Thyroid gland (tissue), 4 donors: ENCODE measurements at places on chromosomes 6 and 20. TPM values are rescaled to one million over a fixed set of nuclear protein-coding genes. Genes with fewer than 3 reads are reported as not detected.

- peaks cover 3% of the 10 kb centered on the region for H3K4me1 ChIP-seq
- H3K36me3 ChIP-seq, result no peaks in the 10 kb centered on the region
- H3K4me3 ChIP-seq, result no peak overlapping the region
- no peak for DNase-seq
- no peaks in the 10 kb centered on the region for H3K27me3 ChIP-seq
- H3K27ac ChIP-seq, result no peak overlapping the region
Observed at GRCh38 chr6:161440299-161440698, 166.4 kb upstream of the AGPAT4 start.

GRCh38 chr6:41332241-41332640, 3.2 kb upstream of the NCR2 start:
- no peak overlapping the region for H3K4me3 ChIP-seq
- H3K36me3 ChIP-seq, result no peaks in the 10 kb centered on the region
- H3K27ac ChIP-seq, result no peak overlapping the region
- no peaks in the 10 kb centered on the region for H3K27me3 ChIP-seq

COL9A3 gene
- total RNA-seq, result 5.3 TPM

DNA sequence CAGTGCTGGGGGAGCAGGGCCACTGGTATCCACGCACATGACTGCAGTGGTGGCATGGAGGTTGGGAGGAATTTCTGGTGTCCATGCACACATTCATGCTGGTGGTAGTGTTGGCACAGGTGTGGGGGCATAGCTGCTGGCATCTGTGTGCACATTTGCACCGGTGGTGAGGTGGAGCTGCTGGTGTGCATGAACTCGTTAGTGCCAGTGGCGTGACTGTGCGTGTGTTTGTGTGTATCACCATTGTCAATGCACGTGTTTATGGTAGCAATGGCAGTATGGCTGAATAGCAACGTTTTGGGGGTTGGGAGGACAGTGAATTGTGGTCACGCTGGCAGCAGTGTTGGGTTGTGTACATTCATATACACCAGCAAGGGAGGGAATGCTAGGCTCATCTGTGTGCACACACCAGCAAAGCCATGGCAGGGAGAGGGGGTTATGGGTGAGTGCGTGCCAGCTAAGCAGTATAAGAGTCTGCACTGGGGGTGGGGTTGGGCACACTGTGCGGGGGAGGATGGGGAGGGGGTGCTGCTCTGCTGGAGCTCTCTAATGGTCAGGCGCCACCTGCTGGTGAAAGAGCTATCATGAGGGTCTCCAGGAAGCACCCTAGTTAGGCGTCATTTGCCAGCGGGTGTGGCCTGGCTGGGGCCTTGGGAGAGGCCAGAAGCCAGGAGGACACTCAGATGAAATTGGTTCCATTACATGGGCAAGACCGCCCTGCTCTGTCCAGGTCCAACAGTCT, 626.1 kb upstream of the ID4 start:
- H3K4me1 ChIP-seq, result no peaks in the 10 kb centered on the region
- H3K27me3 ChIP-seq, result no peaks in the 10 kb centered on the region
- peak; percentile 3 for DNase-seq
- H3K4me3 ChIP-seq, result no peak overlapping the region
- H3K27ac ChIP-seq, result no peak overlapping the region
- H3K36me3 ChIP-seq, result no peaks in the 10 kb centered on the region

DNA sequence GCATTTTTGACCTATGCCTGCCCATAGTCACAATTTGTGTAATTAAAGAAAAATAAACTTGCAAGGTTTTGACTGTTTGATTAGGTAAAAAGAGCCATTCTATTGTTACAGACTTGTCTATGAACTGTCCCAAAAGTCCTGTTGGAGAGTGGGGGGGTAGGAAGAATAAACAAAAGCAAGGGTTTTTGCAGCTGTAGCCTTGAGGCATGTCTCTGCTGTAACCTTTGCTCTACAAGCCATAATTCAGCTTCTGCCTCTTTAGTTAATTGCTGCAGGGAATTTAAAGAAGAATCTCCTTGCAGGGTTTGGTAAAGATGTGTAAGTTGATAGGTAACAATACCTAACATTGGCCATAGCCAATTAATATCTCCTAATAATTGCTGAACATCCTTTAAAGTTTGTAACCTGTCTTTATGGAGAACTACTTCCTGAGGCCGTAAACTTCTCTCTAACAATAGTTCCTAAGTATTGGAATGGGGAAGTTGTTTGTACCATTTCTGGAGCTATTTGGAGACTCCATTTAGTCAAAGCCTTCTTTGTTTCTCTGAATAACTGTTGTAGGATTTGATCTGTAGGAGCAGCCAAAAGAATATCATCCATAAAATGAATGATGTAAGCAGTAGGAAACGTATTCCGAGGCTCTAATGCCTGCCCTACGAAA, 7.9 kb upstream of the ABHD12 start:
- H3K27ac ChIP-seq, result no peak overlapping the region
- H3K4me1 ChIP-seq, result peaks cover 19% of the 10 kb centered on the region
- H3K27me3 ChIP-seq, result no peaks in the 10 kb centered on the region
- DNase-seq, result no peak
- H3K4me3 ChIP-seq, result no peak overlapping the region
- no peaks in the 10 kb centered on the region for H3K36me3 ChIP-seq

GRCh38 chr20:57374931-57375651, 16.1 kb upstream of the RBM38 start:
- no peak overlapping the region for H3K27ac ChIP-seq
- no peaks in the 10 kb centered on the region for H3K4me1 ChIP-seq

GRCh38 chr6:14983599-14984518, 262.0 kb upstream of the JARID2 start:
- H3K4me3 ChIP-seq, result no peak overlapping the region
- no peak overlapping the region for H3K27ac ChIP-seq
- DNase-seq, result no peak

TNXB gene
- 42.2 TPM for total RNA-seq
